ENCODE measurements at places on chromosomes 6 and 20. TPM values are rescaled to one million over a fixed set of nuclear protein-coding genes. Genes with fewer than 3 reads are reported as not detected.

The LINC00237 gene
- not detected for total RNA-seq

The PI3 gene
- total RNA-seq, result not detected

The MAPK14 gene
- total RNA-seq, result 78.8 TPM

The OPN5 gene
- total RNA-seq, result not detected

The EGFL8 gene
- 0.66 TPM for total RNA-seq

The BTNL2 gene
- total RNA-seq, result not detected

The BTN1A1 gene
- not detected for total RNA-seq

Data from smooth muscle cell of trachea (primary cell).